T-helper 22 cell (primary cell): ENCODE measurements at places on chromosomes 4 and X.

DNA sequence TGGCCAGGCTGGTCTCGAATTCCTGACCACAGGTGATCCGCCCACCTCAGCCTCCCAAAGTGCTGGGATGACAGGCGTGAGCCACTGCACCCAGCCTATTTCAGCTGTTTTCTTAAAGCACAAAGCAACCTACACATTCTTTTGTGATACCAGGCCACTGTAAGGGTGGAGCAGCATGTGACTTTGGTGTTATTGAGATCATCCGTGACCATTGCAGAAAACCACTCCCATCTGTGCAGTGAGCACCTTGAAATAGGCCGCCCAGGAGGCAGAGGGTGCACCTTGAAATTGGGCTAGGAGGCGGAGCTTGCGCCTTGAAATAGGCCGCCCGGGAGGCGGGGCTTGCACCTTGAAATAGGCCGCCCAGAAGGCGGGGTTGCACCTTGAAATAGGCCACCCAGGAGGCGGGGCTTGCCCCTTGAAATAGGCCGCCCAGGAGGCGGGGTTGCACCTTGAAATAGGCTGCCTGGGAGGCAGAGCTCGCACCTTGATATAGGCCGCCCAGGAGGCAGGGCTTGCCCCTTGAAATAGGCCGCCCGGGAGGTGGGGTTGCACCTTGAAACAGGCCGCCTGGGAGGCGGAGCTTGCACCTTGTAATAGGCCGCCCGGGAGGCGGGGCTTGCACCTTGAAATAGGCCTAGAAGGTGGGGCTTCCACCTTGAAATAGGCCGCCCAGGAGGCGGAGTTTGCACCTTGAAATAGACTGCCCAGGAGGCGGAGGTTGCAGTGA lies 9.0 kb upstream of the SLC25A6 start:
- no peak for DNase-seq

- no peak for DNase-seq
Observed at GRCh38 chrX:31608638-31609037, 536.8 kb upstream of the FTHL17 start.

DNA sequence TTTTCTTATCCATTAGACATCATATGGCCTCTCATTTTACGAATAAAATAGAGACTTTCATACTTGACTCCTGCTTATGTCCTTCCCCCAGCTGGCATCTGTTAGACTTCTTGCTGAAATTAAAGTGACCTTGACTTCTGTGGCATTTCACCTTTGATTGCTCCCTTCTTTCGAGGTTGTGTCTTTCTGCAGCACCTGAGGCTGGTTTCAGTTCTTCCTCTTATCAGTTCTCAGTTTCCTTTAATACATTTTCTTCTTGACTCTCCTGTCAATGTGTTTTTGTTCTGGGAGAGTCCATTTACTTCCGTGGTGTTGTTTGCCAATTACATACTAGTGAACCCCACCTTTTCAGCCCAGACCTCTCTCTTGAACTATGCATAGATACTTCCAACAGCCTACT lies 81.6 kb downstream of the RBPJ start:
- no peak for DNase-seq

- DNase-seq: no peak
Observed at GRCh38 chrX:9337046-9337445, 127.8 kb upstream of the TBL1X start.

- DNase-seq: no peak
Observed at GRCh38 chr4:189659287-189659686, 281.4 kb upstream of the FRG1 start.

GRCh38 chr4:168380290-168380689 lies 61.7 kb upstream of the DDX60 start:
- DNase-seq: no peak

GRCh38 chr4:126686491-126686890 lies 946.3 kb upstream of the INTU start:
- DNase-seq: no peak

DNA sequence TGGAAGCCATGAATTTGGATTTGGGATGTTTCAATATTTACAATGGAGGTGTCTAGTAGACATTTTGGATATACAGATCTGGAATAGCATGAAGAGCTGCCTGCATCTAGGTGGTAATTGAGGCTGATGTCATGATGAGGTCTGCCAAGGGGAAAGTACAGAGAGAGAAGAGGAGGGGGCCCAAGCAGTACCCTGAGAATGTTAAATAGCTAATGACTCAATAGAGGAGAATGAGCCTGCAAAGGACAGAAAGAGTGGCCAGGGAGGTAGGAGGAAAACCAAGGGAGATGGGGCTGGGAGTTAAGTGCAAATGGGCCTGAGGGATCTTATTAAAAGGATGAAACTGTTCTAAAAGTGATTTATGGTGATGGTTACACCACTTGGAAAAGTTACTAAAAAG lies 182.2 kb upstream of the KIT start:
- no peak for DNase-seq

- DNase-seq: no peak
Observed at GRCh38 chrX:136747003-136747986, 33.4 kb downstream of the ARHGEF6 start.

DNA sequence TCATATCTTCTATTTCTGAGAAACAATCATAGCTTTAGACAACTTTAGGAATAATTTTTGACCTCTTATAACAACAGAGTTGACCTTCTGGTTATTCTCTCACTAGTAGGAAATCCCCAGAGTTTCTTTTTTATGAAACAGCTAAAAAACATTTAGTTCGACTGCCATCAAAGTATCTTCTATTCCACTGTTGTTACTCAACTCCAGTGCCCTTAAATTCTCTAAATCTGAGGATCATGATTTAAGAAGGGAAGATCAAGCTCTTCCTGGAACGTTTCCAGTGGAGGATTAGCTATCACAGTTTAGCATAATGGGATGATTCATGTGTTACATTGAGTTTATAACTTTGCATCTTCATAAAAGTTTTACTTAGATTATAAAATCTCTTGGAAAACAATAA lies 134.9 kb upstream of the VEGFC start:
- no peak for DNase-seq
